ENCODE measurements at places on chromosomes 5 and 9.

- no peak for DNase-seq
Measured at GRCh38 chr5:42993516-42994245, 46.4 kb downstream of the ANXA2R start.

- no peak for DNase-seq
Measured at GRCh38 chr9:116604251-116604650, 82.9 kb upstream of the TRIM32 start.

DNA sequence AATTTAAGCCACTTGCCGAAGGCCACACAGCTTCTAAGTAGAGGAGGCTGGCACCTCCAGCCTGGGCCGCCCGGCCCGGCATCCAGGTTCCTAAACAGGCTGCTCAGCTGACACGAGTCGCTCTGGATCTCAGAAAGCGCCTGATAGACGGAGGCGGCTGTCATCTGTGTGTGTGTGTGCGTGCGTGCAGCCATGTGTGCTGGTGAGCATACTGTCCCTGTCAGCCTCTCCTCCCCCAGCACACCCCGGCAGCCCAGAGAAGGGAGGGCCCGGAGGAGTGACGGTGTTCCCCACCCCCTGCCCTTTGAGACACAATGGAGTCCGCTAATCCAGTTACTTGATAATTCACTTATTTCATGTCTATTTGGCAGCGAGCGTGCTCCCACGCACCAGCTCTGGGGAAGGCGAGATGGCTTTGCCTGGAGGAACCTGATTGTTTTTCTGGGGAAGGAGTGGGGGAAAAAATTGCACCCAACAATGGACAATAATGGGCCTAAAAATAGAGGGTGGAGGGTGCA lies 20.0 kb downstream of the NTNG2 start:
- DNase-seq: no peak

GRCh38 chr5:52743529-52743928 lies 44.2 kb upstream of the ITGA1 start:
- no peak for DNase-seq

GRCh38 chr5:54663866-54664265 lies 146.3 kb downstream of the SNX18 start:
- DNase-seq: no peak

- peak; percentile 81 for DNase-seq
Measured at GRCh38 chr5:74639807-74640449, 600 bp downstream of the ENC1 start.

DNA sequence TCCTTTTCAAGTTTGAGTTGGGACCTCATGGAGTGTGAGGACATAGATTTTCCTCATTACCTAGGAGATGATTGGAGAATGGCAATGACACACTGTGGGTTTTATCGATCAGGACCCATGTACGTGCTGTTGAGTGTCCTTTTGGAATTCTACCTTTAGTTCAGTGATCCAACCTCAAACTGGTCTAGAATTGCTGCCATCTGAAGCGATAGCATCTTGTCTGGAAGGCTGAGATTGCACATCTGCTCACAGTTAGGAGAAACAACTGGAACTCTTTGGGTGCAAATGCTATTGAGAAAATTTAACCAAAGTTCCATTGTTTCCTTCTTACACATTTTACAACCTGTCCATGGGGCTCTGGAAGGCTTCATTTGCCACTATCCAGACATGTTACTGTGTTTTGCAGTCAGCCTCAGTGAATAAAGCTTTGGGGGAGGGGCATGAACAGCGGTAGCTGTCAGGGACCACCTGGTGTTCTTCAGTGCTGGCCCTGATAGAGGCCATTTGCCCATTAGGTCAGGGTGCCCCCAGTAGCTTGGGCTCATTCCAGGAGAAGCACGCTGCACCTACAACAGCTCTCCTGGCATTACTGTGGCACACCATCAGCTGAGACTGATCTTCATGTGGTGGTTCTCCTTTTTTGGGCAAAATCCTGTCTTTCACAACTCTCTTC lies 123.1 kb downstream of the PDE8B start:
- peak; percentile 18 for DNase-seq

DNA sequence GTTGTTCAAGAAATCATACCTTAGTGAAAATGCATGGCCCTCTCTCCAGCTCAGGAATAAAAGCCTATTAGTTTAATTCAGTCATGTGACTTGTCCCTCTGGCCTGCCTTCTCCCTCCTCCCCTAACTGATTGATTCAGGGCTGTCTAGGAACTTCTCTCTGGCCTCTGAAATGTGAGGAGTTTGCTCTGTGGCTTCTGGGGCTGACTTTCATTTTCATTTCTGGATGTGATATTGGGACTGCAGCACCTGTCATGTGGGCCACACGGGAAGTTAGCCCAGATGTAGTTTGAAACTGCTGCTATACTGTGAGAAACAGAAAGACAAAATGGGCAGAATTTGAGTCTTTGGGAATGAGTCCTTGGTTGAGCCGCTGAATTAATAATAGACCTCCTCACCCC lies 44.8 kb downstream of the PARP8 start:
- DNase-seq: no peak

GRCh38 chr9:101403516-101404285 lies 5.0 kb downstream of the ZNF189 start:
- no peak for DNase-seq

GRCh38 chr5:137496919-137497318 lies 2.2 kb downstream of the SPOCK1 start:
- peak; percentile 37 for DNase-seq
